T-cell (primary cell): ENCODE measurements at places on chromosomes 12 and 14.

DNA sequence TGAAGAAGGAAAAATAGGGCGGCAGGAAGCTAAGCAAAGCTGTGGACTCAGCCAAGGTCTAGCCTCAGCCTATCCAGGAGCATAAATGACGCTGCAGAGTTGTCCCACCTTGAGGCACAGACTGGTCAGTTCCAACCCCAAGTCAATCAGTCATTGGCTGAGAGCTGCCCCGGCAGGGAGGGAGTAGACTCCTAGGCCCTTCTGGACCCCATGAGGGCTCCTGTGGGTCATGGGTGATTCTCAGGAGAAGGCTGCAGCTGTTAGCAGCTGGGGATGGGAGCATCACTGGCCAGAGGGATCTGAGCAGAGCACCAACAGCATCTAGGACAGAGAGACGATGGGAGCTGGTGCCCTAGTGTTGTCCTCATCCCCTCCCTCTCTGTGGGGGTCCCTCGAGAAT is 51.8 kb upstream of the ESRRB start:
- no peaks in the 10 kb centered on the region for H3K36me3 ChIP-seq
- H3K27me3 ChIP-seq: peaks cover 19% of the 10 kb centered on the region
- H3K4me3 ChIP-seq: no peak overlapping the region
- no peak overlapping the region for H3K27ac ChIP-seq

DNA sequence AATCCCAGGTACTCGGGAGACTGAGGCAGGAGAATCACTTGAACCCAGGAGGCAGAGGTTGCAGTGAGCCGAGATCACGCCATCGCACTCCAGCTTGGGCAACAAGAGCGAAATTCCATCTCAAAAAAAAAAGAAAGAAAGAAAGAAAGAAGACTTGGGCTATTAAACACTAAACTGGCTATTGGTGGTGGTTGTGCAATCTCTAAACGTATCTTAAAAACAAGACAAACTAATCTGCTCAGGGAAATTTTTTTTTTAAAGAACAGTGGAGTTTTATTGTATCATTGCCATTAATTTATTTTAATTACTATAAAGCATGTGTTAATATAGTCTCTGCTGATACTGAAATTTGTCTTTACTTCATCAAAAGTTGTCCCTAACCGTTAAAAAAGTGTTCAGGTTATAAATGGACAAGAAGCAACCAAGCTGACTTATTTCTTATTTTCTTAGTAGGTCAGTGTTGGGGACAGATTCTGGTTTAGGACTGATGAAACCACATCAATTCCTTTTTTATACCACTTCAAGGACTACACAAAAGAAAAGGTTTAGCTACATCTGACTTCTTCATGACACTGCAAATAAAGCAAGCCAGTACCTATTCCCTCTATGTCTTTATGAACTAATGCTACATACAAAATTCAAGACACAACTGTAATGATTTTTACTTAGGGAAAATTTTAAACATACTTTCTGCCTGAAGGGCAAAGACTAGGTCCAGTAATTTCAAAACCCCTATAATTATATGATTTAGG is 68.7 kb upstream of the KRAS start:
- no peak overlapping the region for H3K27ac ChIP-seq
- H3K27me3 ChIP-seq: no peaks in the 10 kb centered on the region
- DNase-seq: no peak
- H3K4me3 ChIP-seq: no peak overlapping the region
- no peaks in the 10 kb centered on the region for H3K36me3 ChIP-seq

DNA sequence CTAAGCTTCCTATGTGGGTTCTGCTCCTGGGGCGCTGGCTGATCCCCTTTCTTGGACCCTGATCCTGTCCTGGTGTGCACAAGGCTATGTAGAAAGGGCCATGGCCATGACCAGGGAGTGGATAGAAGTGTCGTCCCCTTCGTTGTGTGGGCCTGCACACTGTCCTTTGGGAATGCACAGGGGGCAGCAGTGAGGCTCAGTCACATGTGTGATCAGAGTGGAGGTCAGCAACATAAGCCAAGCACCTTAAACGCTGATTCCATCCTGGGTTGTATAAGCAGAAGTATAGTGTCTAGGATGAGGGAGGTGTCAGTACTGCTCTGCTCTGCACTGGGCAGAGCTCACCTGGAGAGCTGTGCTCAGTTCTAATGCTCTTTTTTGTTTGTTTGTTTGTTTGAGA is 48.4 kb downstream of the ESRRB start:
- H3K36me3 ChIP-seq: no peaks in the 10 kb centered on the region
- peaks cover 19% of the 10 kb centered on the region for H3K27me3 ChIP-seq
- no peak overlapping the region for H3K4me3 ChIP-seq
- no peaks in the 10 kb centered on the region for H3K4me1 ChIP-seq

- no peak overlapping the region for H3K27ac ChIP-seq
- DNase-seq: no peak
- no peak overlapping the region for H3K4me3 ChIP-seq
Observed at GRCh38 chr14:106690333-106690891, 1164.0 kb downstream of the TMEM121 start.

- H3K4me1 ChIP-seq: peaks cover 39% of the 10 kb centered on the region
- H3K4me3 ChIP-seq: no peak overlapping the region
- no peak overlapping the region for H3K27ac ChIP-seq
- H3K36me3 ChIP-seq: no peaks in the 10 kb centered on the region
Observed at GRCh38 chr14:55340482-55340881, 69.3 kb downstream of the FBXO34 start.

- H3K4me1 ChIP-seq: no peaks in the 10 kb centered on the region
- DNase-seq: no peak
- peaks cover 7% of the 10 kb centered on the region for H3K27me3 ChIP-seq
- no peak overlapping the region for H3K4me3 ChIP-seq
- H3K27ac ChIP-seq: no peak overlapping the region
Observed at GRCh38 chr14:94890785-94891184, 120.9 kb upstream of the GSC start.

DNA sequence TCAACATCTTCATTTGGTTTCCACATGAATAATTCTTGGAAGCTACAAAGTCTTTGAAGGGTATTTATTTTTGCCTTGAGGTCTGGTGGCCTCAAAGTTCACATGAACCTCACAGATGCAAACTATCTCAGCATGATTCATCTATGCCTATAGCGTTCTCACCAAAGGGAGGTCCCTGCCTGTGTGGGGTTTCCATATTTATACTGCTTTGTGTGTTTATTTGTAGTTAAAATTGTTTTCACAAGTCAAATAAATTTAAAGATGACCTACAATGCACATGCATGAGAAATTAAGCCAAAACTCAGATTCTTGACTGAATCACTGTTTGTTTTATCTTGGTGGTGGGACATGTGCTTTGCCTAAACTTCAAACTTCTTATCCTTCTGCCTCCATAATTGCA is 176.7 kb downstream of the PPM1H start:
- no peak overlapping the region for H3K4me3 ChIP-seq
- no peaks in the 10 kb centered on the region for H3K27me3 ChIP-seq
- H3K27ac ChIP-seq: no peak overlapping the region
- H3K36me3 ChIP-seq: no peaks in the 10 kb centered on the region
- no peaks in the 10 kb centered on the region for H3K4me1 ChIP-seq

DNA sequence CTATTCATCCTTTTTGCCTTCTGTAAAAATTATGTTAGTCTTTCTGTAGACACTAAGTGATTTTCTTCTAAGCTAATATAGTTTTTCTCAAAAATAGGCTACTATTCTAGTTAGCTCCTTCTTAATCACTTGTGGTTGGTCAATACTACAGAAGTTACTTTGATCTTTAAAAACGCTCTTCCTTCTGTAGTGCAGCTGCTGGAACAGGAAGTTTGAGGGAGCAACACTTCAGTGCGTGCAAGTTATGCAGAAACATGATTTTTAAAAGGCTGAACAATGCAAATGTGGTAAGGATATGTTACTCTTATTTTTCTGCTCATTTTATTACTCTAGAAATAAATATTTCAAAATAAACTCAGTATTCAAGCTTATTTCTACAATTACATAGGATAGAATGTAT is 11.1 kb upstream of the RERGL start:
- no peak overlapping the region for H3K4me3 ChIP-seq
- no peaks in the 10 kb centered on the region for H3K27me3 ChIP-seq
- H3K4me1 ChIP-seq: no peaks in the 10 kb centered on the region
- no peaks in the 10 kb centered on the region for H3K36me3 ChIP-seq
- no peak for DNase-seq

GRCh38 chr12:95997911-95998510 is 1.9 kb upstream of the HAL start:
- no peaks in the 10 kb centered on the region for H3K27me3 ChIP-seq
- H3K27ac ChIP-seq: no peak overlapping the region
- H3K36me3 ChIP-seq: peaks cover 3% of the 10 kb centered on the region
- no peaks in the 10 kb centered on the region for H3K4me1 ChIP-seq
- DNase-seq: no peak

DNA sequence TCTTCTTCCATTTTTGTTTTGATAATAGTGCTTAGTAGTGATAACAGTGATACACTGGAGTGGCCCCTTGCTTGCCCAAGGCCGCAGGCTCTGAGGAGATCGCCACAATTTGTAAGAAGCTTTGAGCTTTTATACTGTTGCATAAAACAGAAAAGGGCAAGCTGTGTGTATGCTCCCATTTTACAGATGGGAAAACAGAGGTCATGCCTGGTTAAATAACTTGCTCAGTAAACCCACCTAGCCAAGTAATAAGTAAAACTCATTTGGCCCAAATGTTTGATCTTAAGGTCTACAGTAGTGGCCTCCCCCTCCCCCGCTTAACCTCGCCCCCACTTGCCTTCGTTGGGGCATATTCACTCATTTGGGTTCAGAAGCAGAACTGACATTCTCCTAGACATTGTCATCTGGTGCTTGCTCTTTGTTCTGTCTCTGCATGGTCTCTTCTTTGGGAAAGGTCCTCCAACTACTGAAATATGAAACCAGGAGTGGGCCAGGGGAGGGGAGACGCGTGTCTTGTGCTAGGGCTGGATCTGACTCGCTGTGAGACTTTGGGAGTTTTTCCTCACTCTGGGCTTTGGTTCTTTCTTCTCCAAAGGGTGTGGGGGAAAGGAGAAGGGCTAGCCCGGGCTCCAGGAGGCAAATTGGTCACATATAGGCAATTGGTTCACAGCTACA is 88.1 kb downstream of the PAPOLA start:
- no peaks in the 10 kb centered on the region for H3K36me3 ChIP-seq
- no peak overlapping the region for H3K27ac ChIP-seq
- no peak for DNase-seq
- H3K27me3 ChIP-seq: peaks cover 51% of the 10 kb centered on the region
- H3K4me1 ChIP-seq: no peaks in the 10 kb centered on the region

DNA sequence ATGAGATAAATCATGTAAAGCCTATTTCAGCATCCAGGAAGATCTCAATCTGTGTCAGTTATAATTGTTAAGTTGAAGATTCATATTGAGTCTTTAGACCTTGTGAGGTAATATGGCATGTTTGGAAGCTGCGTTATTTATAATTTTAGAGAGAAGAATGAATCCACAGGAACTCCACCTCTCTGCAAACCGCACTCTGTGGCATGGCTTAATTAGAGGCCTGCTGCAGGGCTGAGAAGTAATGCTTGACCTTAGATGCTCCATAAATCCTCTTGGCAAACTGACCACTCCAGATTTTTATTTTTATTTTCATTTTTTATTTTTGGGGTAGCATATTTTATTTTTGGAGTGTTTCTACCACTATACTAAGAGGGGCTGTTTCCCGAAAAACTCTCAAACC is 28.8 kb downstream of the BCAT1 start:
- no peak overlapping the region for H3K27ac ChIP-seq
- no peaks in the 10 kb centered on the region for H3K36me3 ChIP-seq
- no peak for DNase-seq
- no peaks in the 10 kb centered on the region for H3K4me1 ChIP-seq
- no peaks in the 10 kb centered on the region for H3K27me3 ChIP-seq

DNA sequence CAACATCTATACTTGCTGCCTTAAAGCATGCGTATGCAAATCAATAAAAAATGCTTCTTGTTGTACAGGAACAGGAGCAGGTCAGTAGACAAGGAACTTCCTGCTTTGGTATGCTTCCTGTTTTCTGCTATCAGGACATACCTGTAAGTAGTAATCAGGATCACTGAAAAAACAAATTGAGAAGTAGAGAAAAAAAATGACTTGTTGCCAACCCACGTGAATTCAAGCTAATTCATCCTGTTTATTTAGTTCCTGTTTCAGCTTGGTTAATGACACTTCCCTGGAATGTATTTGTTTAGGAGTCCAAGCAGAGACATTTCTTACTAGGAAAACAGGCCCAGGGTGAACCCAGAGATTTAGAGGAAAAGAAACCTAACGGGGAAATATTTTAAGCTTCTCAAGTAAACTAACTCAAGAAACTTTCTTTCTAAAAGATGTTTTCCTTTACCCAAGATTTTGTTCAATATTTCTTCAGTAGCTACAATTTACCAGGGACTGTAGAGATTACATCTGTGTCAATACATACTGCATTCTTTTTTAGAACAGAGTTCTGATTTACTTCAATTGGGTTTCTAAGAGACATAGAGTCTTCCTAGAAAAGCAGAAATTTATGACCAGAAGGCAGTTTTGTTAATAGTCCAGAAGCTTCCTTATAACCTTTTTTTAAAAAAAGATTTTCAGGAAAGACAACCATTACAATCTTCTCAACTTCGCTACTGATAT is 124.2 kb downstream of the PAWR start:
- no peak overlapping the region for H3K27ac ChIP-seq
- no peaks in the 10 kb centered on the region for H3K36me3 ChIP-seq
- no peaks in the 10 kb centered on the region for H3K4me1 ChIP-seq

DNA sequence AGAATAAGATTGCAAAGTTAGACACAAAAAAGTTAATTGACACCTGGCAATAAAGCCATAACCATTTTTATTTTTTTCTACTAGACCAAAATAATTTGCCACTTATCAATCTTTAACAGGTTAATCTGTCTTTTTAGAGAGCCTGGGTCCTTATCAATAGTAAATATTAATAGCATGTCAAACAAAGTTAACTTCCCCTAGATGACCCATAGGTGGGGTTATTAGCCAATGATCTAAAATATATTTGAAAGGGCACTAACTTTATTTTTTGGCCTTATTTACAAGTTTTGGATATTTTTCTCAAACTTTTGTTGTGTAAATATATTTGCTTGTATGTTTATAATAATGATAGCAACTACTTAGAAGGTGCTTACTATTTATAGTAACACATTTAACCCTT is 3.9 kb downstream of the ANKRD33 start:
- H3K27me3 ChIP-seq: no peaks in the 10 kb centered on the region
- H3K27ac ChIP-seq: no peak overlapping the region
- no peak overlapping the region for H3K4me3 ChIP-seq
- H3K36me3 ChIP-seq: no peaks in the 10 kb centered on the region

- H3K4me1 ChIP-seq: no peaks in the 10 kb centered on the region
- no peak for DNase-seq
- no peaks in the 10 kb centered on the region for H3K27me3 ChIP-seq
- no peak overlapping the region for H3K4me3 ChIP-seq
- H3K27ac ChIP-seq: no peak overlapping the region
Observed at GRCh38 chr12:132786192-132786591, 24.6 kb upstream of the ANKLE2 start.

DNA sequence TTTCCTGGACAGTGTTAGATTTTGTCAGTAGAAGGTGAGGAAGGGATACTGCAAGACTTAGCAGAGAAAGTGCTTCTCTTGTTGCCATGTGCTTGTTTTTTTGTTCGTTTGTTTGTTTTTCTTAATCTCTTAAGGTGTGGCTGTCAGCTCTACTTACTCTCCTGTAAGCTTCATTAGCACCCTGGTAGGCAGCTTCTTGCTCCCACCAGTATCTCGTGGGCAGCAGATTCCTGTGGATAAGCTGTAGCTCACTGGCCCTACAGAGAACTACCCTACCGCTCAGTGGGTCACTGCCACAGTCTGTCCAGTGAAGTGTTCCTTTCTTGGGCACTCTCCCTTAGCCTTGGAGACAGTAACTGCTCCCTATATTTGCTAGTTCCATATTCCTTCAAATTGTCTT is 30.1 kb downstream of the VRK1 start:
- no peak overlapping the region for H3K4me3 ChIP-seq
- H3K4me1 ChIP-seq: no peaks in the 10 kb centered on the region
- no peaks in the 10 kb centered on the region for H3K36me3 ChIP-seq
- H3K27me3 ChIP-seq: no peaks in the 10 kb centered on the region
